DMS153 (cell line): ENCODE measurements at places on chromosomes 16 and 17.

DNA sequence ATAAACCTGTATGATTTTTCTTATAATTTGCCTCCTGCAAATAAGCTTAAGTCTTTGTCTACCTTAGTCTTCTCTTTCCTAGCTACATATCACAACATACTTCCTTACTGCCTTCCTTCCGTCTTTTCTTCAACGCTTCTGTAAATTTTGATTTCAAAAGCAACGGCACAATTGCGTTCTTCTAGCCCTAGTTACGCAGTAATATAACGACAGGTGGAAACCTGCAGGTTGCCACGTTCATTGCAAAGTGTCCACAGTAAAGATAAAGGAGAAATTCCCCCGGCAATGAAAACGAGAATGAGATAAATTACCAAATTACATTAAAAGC, 546 bp upstream of the PSMD7 start:
- peak; percentile 44 for DNase-seq

DNA sequence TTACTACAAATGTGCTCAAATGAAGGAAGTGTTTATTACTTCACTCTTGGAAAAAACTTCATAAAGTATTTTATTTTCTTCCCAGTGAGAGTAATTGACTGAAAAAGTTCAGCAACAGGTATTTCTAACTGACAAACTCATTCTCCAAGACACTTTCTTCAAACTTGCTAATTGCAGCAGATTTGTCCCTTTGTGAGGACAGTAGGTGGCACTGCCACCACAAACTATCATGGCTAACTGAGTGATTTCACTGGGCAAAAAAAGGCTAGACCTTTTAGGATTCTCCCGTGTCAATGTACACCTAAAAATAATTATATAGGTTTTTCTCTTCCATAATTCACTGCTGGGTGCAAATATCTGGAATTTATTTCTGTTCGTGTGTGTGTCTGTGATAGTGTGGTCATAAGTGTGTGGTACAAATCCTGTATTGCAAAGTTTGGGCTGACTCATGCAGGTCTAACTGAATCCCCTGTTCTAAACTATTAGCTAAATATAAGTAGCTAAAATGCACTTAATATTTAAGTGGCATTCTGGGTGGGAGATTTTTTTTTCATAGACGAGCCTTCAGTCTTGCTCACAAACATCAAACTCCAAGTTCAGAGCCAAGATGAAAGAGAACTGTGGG, 3.9 kb downstream of the HS3ST3A1 start:
- DNase-seq = no peak

GRCh38 chr16:28180655-28181460, 30.9 kb downstream of the XPO6 start:
- DNase-seq = no peak

DNA sequence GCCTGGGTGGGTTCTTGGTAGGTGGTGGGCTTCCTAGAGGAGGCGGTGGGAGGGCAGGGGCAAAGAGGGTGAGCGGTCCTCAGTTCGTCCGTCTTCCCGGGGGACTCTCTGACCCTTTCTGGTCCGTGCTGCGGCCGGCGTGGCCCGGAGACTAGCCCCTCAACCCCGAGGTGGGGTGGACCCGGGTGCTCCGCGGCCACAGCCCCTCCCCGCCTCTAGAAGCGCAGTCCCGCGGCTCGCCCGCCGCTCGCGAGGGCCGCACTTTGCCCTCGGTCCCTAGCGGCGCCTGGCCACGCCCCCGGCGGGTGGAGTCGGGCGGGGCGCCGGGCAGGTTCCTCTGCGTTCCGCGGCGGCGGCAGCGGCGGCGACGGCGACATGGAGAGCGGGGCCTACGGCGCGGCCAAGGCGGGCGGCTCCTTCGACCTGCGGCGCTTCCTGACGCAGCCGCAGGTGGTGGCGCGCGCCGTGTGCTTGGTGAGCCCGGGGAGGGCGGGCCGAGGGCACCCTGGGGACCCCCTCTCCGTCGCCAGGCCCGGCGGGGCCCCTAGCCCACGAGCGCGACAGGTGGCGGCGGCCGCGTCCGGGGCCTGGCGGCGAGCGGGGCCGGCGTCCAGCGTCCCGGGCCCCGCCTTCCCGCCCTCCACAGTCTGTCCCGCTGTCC, at the start of gene SYNGR2:
Gene SYNGR2 (plus strand): TSS at position 340 of the 661 bp plus-strand sequence. CDS start 36 bp downstream, at position 376.
- peak; percentile 58 for DNase-seq

GRCh38 chr17:1482680-1483079, 9.8 kb downstream of the MYO1C start:
- DNase-seq = no peak

DNA sequence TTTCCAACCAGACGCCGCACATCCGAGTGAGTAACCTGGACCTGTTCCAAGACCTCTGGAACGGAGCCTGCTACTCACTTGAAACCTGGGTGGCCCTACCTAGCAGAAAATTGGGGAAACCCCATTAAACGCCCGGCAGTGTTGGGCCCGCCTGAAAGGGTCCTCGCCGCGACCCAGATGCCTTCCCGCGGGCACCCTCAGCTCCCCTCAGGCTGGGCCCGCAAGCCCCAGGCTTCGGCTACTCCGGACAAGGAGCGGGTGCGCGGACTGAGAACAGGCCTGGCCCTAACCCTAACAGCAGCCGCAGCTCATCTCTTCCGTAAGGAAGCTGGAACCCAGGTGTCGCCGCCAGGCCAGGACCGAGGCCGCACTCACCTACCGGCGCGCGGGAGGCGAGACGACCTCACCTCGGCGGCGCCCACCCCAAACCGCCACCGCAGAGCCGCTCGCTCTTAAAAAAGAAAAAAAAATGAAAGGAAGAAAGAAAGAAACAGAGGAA, 344 bp downstream of the PSME3IP1 start:
- no peak for DNase-seq

- no peak for DNase-seq
Observed at GRCh38 chr16:13110124-13110796, 208.9 kb downstream of the SHISA9 start.

DNA sequence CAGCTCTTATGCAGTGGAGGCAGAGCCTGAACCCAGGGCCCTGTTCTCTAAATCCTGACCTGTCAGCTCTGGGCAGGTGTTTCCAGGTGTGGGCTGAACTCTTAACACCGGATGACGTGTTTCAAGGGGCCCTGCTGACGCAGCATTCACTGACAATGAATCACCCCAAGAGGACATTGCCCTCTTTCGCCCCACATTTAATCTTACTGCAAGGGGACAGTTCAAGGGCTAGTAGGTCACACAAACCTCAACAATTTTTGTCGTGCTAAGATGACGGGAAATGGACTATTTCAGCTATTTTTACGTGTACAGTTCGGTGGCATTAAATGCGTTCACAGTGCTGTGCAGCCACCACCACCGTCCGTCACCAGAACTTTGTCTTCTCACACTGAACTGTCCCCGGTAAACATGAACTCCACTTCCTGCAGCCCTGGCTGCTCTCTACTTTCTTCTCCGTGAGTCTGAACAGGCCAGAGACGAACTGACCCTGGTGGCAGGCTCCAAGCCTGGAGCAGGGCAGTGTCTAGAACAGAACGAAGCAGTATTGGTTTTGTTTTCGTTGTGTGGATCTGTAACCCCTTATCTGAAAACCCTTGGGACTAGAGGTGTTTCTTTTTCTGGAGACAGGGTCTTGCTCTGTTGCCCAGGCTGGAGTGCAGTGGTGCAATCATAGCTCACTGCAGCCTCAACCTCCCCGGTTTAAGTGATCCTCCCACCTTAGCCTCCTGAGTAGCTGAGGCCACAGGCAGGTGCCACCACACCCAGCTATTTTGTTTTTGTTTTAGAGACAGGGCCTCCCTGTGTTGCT, 88.4 kb upstream of the CIBAR2 start:
- DNase-seq = no peak

- DNase-seq = no peak
Observed at GRCh38 chr17:4711661-4712181, 1.3 kb downstream of the ARRB2 start.

DNA sequence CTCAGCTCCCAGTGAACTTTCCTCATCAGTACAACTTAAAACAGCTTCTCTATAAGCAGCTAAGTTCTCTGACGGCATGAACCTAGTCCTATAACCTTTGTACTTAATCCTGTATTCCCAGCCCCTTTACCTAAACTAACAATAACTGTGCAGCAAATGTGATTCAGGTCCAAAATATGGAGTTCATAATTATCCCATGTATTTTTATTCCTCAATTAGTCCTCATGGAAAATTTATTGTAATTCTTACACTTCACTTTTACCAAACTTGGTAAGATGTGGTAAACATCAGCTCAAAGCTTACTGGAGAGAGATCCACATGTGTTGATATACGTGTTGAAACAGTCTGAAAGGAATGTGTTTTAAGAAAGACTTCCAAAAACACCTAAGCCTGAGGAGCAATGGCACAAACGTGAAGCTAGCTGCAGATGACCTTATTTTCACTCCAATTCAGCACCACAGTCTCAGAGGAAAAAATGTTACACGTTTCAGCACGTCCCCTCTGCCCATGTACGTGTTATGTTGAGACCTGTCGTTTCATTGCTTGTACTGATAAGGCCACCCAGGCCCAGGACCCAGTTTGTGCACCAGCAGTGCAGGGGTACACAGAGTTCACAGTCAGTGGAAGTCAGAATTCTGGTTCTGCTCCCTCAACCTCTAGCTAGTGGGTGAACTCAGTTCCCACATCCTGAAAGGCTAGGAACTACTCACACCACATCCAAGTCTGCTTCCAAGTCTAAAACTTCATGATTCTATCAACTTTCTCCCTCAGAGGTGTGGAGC, 7.1 kb downstream of the USP31 start:
- no peak for DNase-seq

- no peak for DNase-seq
Observed at GRCh38 chr16:30766206-30766932, 4.2 kb downstream of the RNF40 start.

- DNase-seq = no peak
Observed at GRCh38 chr16:66889622-66890021, 9.3 kb downstream of the PDP2 start.

DNA sequence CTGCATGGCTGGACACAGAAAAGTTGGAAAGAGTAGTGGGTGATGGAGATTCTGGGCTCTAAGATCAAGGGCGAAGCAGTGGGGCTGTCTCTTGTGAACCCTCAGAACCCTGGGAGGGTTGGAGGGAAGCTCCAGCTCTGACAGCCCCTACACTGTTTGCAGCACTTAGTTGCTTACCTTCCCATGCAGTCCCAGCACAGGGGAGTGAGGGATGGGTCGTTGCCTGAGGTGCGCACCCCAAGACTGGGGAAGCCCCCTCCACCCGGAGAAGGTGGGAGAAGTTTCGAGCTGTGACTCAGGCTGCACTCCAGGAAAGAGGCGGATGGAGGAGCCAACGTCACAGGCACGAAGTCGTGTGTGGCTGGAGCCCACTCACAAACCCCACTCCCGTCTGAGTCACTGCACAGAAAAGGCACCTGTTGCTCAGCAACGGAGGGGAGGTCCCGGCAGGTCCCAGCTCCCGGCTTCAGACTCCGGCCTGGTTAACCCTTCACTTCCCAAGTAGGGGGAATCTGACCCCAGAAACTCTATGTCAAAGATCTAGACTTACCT, 60.1 kb downstream of the AIPL1 start:
- no peak for DNase-seq

GRCh38 chr17:40038882-40039513, 15.2 kb downstream of the MED24 start:
- no peak for DNase-seq

DNA sequence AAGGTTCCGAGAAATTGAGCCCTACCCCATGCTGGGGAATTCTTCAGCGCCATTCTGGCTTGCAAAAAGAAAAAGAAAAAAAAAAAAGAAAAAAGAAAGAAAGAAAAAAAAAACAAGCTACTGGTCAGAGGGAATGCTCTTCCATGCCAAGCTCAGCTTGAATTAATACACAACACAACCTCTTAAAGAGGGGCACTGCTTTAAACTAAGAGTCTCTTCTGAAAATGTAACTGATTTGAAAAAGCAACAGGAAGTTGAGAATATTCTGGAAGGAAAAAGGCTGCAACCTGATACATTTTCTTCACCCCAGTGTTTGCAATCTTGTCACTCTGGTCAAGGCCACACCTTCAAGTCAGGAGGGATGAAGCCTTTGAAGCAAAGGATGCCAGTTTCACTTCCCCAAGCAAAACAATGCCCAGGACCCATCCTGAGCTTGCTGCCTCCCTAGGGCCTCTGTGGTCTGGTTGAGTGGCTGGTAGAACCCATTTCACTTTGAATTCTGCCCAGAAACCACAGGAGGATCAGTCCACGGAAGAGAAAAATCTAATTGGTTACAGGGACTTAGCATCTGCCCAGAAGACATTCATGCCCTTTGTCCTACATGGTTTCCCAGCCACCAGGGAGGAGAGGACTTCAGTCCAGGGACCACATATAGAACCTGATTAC, 389.7 kb downstream of the SOX9 start:
- DNase-seq = no peak

- no peak for DNase-seq
Observed at GRCh38 chr16:80791411-80791810, 13.0 kb downstream of the CDYL2 start.

GRCh38 chr16:66933776-66934137, 445 bp downstream of the CIAO2B start:
- no peak for DNase-seq

- no peak for DNase-seq
Observed at GRCh38 chr16:75421820-75422126, 11.5 kb downstream of the CFDP1 start.

GRCh38 chr17:63151941-63152523, 186.0 kb downstream of the TANC2 start:
- DNase-seq = no peak

DNA sequence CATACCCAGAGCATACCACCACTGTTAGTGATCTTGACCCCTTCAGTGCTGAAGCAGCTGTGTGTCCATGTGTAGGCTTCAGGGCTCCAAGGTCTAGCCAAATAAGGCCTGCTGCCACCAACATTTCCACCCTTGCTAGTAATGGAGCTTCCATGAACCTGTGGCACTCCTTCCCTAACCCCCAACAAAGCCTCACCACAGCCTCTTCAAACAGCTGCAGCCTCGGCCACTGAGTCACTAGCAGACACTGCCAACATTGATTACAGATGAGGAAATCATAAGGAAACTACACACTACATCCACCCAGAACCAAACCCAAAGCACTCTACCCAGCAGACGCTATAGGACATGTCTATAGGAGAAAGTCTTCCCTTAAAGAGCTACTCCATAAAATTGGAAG, 610.7 kb downstream of the KCNJ2 start:
- DNase-seq = no peak

- no peak for DNase-seq
Observed at GRCh38 chr17:5043524-5043923, 8.3 kb upstream of the SLC52A1 start.

GRCh38 chr17:39261286-39261685, 35.5 kb upstream of the STAC2 start:
- no peak for DNase-seq

- no peak for DNase-seq
Observed at GRCh38 chr17:41118721-41119120, 548 bp upstream of the KRTAP4-11 start.

GRCh38 chr16:70574595-70575271, 51.1 kb downstream of the SF3B3 start:
- DNase-seq = no peak

- no peak for DNase-seq
Observed at GRCh38 chr17:1484060-1484535, 8.4 kb downstream of the MYO1C start.

GRCh38 chr17:76513306-76513692, 12.1 kb upstream of the RHBDF2 start:
- no peak for DNase-seq

- DNase-seq = no peak
Observed at GRCh38 chr16:74573622-74574021, 33.3 kb downstream of the GLG1 start.

GRCh38 chr16:19389246-19389645, 28.4 kb upstream of the TMC5 start:
- peak; percentile 85 for DNase-seq

- peak; percentile 32 for DNase-seq
Observed at GRCh38 chr17:27602721-27603420, 28.1 kb upstream of the LGALS9 start.
